ENCODE measurements at places on chromosomes 16 and 17.

DNA sequence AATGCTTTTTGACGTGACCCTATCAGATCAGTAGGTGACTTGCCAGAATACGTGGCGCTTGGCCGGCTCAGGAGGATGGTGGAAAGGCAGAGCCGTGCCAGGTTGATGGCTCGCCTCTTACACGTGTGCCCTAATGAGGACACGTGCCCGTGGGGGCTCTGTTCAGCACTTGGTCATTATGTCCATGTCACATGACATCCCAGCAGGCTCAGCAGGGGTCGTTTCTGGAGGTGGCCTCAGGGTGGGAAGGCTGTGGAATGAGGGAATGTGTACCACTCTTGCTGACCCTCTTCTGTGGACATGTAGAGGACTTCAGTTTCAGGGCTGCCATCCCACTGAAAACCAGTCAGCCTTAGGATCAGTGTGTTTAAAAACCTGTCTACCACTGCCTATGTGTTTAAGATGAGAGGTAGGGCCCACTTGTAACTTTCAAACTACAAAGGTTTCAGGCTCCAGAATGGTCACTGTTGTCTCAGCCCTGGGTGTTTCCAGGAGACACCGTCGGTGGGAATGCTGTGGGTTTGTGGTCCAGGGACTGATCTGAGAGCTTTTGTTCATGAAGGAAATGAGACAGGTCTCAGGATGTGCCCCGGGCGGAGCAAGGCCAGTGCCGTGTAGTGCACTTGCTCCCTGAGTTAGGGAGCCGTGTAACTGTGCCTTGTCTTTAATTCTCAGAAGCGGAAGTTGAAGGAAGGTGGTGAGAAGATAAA is 12.1 kb downstream of the UBN1 start:
- DNase-seq: no peak

DNA sequence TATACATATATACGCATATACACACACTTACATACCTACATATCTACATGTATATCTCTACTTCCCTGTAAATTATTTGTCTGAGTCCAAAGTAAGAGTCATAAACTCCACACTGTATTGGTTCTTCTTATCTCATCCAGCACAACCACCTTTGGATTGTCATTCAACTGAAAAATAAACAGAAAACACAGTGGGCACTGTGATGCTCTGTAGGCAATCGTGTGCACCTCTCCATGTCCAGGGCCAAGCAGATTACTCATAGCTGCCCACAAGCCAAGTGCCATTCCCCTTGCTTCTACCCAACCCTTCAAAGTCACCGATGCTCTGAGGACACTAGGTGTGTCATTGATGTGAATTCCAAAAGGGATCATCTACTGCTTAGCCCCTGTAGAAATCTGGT is 12.9 kb upstream of the TEKT3 start:
- DNase-seq: no peak

GRCh38 chr16:11843206-11843605 is 8.1 kb downstream of the RSL1D1 start:
- no peak for DNase-seq

DNA sequence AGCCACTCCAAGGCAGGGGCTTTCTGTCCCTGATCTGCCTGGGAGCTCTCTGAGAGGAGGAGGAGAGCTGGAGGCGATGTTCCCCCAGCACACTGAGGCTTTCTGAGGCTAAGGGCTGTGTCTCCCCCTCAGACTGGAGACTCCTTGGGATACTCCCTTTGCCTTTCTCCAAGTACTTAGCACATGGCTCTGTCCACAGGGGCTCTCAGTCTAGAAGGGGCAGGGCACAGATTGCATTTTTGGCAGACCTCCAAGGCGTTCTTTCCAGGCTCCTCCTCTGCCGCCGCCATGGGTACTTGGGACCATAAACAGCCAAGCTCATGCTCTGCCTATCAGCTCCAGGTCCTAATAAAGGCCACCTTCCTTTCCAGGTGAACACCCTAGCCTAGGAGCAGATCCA is 1.8 kb upstream of the GIP start:
- DNase-seq: no peak

GRCh38 chr17:6936370-6937028 is 59.4 kb upstream of the ALOX12 start:
- DNase-seq: no peak

- DNase-seq: no peak
These were observed 897 bp downstream of the OMG start for GRCh38 chr17:31296142-31296541.

GRCh38 chr16:81693041-81693743 is 85.9 kb upstream of the PLCG2 start:
- DNase-seq: peak; percentile 57

DNA sequence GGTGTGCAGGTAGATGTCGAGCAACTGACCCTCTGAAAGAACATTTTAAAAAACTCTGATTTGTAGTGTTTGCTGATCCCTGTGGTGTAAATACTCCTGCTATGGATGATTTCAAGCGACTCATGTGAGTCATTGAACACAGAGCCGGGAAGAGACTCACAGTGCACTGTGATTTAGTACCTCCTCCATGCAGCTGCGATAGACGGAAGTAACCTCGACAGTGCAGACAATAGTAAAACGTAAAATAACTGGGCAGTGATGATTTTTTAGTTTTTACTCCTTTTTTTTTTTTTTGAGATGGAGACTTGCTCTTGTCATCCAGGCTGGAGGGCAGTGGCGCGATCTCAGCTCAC is 8.7 kb downstream of the TBX21 start:
- DNase-seq: no peak

- no peak for DNase-seq
These were observed 52.3 kb downstream of the CYB5D2 start for GRCh38 chr17:4195306-4195705.

DNA sequence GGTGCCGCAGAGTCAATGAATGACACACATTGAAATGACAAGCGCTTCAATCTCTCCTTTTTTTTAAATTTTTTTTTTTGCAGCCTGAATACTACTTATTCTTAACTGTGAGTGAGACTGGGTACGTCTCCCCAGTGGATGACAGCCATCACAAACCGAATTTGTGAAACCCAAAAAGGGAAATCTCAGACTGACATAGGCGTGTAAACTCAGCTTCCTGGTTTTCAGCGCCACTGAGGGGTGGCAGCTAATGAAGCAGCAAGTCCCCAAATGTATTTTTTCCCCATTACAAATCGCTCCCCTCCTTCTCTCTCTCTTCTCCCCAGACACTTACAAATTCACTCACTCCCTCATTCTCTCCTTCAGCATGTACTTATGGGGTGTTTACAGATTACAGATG is 196.0 kb downstream of the MAF start:
- DNase-seq: no peak

DNA sequence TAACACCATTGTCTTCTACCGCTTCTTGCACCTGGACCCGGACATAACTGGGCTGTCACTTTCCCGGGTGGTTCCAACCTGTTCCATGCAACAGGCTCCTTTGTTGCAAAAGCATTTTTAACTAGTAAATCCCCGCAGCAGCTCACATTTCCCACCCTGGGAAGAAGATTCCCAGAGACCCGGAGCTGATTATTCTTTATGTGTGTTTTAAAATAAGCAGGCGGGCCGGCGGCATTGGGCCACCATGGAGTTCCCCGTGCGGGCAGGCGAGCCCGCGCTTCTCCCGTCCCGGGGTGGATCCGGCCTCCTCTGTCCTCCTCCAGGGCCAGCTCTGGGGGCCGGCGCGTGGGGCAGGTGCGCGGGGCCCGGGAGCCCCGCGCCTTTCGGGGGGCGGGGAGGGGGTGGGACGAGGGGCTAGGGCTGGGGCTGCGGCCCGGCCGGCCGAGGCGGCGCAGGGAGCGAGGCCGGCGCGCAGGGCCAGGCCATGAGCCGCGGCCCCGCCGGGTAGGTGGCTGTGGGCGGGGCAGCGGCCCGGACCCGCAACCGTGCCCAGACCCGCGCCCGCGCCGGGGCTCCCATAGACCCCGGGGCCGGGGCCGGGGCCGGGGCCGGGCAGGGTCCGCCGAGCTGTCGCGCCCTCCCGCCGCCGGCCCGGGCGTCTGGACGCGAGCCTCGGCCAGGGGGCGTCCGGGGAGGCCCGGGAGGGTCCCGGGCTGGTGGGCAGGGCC is 1.7 kb downstream of the CRAMP1 start:
- DNase-seq: no peak

- DNase-seq: no peak
These were observed 81.8 kb downstream of the IRX3 start for GRCh38 chr16:54204756-54205155.

- DNase-seq: no peak
These were observed 15.2 kb downstream of the CASKIN1 start for GRCh38 chr16:2180962-2181923.

DNA sequence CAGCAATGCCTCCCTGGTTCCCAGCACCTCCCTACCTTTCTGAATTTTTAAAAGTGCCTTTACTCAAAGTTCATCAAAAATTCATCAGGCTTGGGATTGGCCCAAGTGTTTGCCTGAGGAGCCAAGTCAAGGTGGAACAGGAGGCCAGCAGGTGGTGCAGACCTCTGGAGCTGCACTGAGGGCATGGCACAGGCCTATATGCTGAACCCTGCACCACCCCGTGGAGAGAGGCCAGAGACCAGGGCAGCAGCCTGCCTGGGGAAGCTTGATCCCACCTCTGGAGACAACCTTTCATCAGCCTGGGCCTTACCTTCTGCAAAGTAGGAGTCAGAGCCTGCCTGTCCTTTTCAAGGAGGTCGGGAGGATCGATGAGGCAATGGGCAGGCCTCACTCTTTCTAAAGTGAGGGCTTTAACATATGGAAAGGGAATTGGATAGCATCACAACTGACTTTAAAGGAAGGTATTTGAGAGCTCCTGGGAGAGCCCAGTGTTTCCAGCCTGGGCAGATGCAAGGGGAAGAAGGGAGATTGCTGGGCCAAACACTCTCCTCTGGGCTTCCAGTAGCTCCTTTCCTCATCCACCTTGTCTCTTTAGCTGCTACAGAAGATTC is 31.8 kb upstream of the TMEM132E start:
- DNase-seq: no peak

GRCh38 chr17:82178499-82179261 is 34.0 kb downstream of the CCDC57 start:
- no peak for DNase-seq

GRCh38 chr17:74567397-74567796 is at the start of gene CD300H:
CD300H (minus strand) TSS chr17:74567509.
- DNase-seq: no peak

GRCh38 chr16:69501956-69502745 is 63.6 kb upstream of the NFAT5 start:
- DNase-seq: no peak

GRCh38 chr17:15257258-15257788 is 7.8 kb downstream of the PMP22 start:
- DNase-seq: peak; percentile 90

- no peak for DNase-seq
These were observed 3.2 kb downstream of the CDH8 start for GRCh38 chr16:62033065-62033464.

- no peak for DNase-seq
These were observed 1016.2 kb upstream of the EEF2KMT start for GRCh38 chr16:6113749-6114148.

- no peak for DNase-seq
These were observed 17.3 kb upstream of the LASP1NB start for GRCh38 chr17:38907930-38908675.

DNA sequence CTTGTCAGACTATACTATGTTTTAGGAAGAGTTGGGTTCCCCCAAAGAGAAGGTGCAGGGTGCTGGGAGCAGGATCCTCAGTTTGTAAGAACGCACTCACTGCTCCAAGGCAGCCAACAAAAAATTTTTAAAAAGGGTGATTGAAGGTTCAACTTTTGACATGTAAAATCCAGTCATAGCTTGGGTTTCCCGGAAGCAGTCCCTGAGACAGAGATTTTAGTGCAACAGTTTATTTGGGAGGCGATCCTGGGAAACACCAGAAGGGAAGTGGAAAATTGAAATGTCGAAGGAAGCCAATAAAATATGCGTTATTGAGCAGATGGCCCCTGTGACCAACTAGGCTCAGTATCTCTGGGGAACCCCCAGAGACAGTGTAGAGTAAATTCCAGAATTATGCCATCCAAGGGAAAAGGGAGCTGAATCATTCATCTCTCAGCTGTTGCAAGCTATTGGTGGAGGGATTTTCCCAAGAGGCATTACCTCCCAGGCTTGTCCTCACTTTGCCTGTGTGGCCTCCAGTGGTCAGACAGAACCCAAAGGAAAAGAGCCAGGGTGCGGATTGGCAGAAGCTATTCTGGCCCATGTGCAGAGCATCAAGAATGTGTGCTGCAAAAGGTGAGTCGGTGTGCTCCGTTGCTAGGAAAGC is 72.9 kb downstream of the HS3ST3B1 start:
- DNase-seq: no peak

GRCh38 chr17:66508896-66509844 is 206.8 kb downstream of the PRKCA start:
- no peak for DNase-seq

DNA sequence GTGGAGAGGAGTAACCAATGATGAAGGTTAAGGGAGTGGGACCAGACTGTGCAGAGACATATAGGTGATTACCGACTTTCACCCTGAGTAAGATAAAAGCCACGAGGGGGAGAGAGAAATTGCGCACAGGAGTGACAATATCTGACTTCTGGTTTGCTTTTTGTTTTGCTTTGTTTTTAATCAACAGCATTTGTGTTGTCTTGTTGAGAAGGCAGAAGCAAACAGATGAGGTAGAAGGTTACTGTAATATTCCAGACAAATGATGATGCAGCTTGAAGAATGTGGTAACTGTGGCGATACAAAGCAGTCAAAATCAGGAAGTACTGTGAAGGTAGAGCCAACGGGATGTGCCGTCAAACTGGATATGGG is 7.5 kb downstream of the PELP1 start:
- DNase-seq: no peak

GRCh38 chr17:10271106-10271562 is 72.7 kb upstream of the GAS7 start:
- DNase-seq: no peak

DNA sequence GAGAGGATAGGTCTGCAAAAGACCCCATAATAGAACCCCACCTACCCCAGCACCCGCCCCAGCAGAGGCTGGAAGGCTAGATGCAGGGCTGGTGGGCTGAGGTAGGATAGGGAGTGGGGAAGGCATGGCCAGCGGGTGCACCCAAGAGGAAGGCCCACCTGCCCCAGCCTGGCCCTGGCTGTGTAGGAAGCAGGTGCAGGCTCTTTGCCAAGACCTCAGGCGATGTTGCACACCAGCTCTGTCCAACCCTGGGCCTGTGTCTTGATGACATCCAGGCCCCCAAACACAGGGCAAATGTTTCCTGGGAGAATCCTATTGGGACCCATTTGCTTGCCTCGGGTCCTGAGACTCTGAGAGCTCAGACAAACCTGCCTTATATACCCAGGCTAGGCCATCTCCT is 12.2 kb downstream of the UNC119 start:
- no peak for DNase-seq

GRCh38 chr16:67710607-67711006 is 8.5 kb downstream of the GFOD2 start:
- no peak for DNase-seq

GRCh38 chr17:17227608-17228520 is 9.1 kb downstream of the FLCN start:
- DNase-seq: no peak

DNA sequence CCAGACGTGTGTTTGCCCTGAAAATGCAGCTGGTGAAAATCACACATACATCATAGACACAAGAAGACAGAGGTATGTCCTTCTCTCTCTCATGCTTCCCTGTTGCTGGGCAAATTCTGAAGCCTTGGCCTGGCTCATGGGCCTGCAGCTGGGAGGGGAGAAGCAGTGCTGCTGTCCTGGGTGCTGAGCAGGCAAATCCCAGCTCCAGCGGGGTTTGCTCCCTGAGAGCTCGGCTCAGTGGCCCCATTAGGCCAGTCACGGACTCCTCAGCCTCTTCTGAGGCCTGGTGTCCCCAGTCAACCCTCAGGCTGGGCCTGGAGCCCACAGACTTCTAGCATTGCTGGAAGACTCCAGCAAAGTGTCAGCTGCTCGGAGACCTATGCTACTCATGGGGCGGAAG is 11.7 kb downstream of the RHBDL3 start:
- DNase-seq: peak; percentile 63

GRCh38 chr16:85571563-85571812 is 41.6 kb upstream of the GSE1 start:
- no peak for DNase-seq

All from femur (tissue), 1 donor.